Glomerular endothelial cell (primary cell): ENCODE measurements at places on chromosomes 3 and 15.

DNA sequence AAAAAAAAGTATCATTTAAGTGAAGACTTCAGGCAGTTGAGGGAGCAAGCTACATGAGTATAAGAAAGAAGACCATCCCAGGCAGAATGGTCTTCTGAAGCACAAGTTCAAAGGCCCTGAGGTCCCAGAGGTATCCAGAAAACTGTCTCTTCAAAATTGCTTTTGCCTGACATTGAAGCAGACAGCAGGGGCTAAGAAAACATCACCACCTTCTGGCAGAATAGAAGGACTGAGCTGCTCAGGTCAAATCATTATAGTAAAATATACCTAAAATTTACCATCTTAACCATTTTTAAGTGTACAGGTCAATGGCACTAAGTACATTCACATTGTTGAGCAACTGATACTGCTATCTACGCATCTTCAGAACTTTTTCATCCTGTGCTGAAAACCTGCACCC is 16.4 kb downstream of the GPR160 start:
- no peak for DNase-seq

- DNase-seq: peak; percentile 20
Measured at GRCh38 chr3:64266065-64266931, 41.0 kb upstream of the PRICKLE2 start.

DNA sequence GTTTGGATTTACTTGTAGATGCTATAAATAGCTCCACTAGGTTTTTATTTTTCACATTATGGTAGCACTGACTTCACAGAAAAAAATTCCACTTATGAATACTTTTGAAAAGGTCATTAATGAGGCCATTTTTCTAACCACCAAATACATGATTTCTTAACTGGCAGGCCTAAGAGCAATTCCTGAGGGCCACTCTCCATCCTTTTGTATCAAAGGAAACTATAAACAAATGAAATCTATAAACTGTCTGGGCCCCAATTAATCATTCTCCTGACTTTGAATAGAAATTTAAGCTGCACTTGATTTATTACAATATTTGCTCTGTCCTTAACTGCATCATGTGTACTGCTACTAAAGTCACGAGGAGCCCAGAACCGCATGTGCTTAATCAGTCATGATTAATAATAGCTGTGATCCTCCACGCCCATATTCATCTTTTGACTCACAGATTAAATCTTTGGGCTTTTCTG is 25.1 kb upstream of the MTMR10 start:
- DNase-seq: no peak

DNA sequence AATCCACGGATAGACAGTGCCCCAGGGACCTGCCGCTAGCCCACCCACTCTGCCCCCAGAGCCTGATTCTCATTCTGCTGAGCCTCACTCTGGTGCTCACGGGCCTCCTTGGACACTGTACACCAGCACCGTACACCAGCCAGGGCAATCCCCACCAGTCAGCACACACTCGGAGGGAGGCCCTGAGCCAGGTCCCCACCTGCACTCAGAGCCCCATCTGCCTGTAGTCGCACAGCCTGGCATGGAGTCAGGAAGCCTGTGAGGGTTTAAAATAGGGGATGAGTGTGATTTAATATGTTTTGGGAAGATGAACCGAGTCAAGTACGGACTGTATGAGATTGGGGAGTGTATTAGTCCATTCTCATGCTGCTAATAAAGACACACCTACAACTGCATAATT is 223.0 kb downstream of the SLCO3A1 start:
- no peak for DNase-seq

- DNase-seq: no peak
Measured at GRCh38 chr3:142272200-142272891, 47.0 kb upstream of the GK5 start.

- DNase-seq: no peak
Measured at GRCh38 chr3:43723121-43723734, 32.5 kb downstream of the ABHD5 start.

DNA sequence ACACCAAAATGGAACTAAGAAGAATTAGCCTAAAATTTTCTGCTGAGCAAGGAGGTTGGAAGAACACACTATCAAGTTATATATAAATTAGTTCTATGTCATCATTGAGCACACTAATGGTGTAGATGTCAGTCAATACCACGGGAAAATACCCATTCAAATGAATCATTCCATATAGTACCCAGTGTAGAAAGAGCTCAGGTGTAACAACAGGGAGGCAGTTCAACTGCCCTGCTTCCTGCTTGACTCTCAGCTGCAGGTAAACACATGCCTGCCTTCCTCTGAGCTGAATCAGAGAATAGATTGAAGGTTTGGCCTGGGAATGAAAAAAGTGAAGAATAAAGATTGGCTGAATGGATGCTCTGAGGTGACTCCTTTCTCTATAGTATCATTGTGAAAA is 1088.0 kb downstream of the AGBL1 start:
- DNase-seq: no peak

GRCh38 chr15:52180196-52180835 is 10.9 kb downstream of the GNB5 start:
- DNase-seq: no peak

DNA sequence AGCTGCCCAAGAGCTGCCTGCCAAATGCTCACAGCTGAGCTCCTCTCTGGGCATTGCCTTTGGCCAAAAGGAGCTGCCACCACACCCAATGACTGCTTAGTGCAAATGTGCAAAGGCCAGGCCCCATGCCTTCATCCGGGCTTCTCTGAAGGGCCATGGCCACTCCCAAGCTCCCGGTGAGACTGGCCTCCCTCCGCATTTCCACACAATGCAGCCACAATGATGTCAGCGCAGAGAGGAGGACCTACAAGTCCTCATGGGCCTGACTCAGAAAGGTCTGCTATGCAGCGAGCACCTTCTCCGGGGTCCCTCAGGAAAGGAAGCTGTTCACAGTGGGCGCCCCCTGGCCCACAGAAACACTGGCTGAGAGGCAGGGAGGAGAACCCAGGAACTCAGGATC is 12.7 kb downstream of the OXTR start:
- no peak for DNase-seq

GRCh38 chr15:99443056-99443756 is 122.6 kb upstream of the MEF2A start:
- DNase-seq: no peak

DNA sequence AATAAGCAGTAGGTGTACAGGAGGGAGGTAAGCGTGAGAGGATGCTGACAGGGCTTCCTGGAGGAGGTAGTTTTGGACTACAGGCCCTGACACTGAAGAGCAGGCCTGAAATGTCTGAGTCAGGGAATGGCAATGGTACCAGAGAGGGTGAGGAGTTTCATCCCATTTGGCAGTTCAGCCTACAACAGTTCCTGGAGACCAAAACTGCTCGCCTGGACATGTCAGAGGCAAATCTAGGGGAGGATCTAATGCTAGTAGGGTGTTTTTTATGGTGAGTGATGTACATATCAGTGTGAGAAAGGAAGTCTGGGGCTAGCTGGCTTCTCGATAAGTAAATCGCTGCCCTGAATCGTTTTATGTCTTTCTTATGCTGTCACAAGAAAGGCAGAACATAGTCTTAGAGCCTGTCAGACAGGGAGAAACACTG is 13.8 kb upstream of the TNFSF10 start:
- no peak for DNase-seq

DNA sequence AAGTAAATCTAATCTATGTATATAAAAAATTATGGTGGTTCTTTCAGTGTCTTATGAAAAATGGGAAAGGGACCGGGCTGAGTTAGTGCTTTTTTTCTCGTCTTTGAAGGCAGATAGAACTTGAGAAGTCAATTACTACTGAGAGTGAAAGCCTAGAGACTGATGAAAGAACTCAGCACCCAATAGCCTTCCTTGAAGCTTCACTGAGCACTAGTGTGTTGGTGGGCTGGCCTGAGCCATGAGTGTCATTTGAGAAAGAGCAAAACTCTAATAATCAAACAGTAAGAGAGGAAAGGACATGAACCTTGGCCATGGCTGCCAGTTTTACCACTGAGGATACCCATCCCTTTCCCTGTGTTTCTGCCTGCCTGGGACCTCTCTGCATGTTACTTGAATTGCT is 428.3 kb upstream of the RASGRP1 start:
- no peak for DNase-seq

DNA sequence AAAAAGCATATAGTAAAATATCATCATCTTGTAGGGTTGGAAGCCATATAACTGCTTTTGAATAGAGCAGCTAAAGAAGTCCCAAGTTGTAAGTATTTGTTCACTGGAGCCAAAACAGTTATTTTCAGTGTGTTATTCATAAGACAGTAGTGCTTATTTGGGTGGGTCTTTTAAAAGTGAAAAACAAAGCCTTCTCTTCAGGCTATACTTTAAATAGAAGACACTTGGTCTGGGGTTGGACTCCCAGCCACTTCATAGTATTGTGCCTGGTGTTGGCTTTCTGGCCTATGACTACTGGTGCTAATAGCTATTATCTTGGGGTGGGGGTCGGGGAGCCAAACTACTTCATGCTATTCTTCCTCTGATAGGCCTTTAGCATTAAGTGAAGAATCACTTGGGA is 135.2 kb downstream of the SLC25A26 start:
- DNase-seq: no peak

DNA sequence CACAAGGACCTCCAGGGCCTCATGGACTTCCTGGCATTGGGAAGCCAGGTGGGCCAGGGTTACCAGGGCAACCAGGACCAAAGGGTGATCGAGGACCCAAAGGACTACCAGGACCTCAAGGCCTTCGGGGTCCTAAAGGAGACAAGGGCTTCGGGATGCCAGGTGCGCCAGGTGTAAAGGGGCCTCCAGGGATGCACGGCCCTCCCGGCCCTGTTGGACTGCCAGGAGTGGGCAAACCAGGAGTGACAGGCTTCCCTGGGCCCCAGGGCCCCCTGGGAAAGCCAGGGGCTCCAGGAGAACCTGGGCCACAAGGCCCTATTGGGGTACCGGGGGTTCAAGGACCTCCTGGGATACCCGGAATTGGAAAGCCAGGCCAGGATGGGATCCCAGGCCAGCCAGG is 23.2 kb upstream of the CMSS1 start:
- no peak for DNase-seq
